T-helper 1 cell (primary cell): ENCODE measurements at places on chromosomes 6 and 20.
A peak's percentile ranks its signal among the peaks of the same experiment; 100 is the strongest.

DNA sequence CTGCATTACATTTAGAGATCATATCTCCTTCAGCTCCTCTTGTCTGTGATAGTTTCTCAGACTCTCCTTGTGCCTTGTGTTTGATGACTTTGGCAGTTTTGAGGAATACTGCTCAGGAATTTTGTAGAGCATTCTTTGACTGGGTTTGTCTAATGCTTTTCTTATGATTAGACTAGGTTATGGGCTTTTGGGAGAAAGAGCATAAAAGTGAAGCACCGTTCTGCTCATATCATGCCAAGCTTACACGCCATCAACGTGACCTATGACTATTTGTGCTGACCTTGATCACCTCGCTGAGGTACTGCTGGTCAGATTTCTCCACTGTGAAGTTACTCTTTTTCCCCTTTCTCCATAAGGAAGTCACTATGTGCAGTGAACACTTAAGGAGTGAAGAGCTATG, 256.0 kb downstream of the LY86 start:
- DNase-seq, result no peak

GRCh38 chr6:84763003-84763885, 1.2 kb downstream of the TBX18 start:
- DNase-seq, result no peak

GRCh38 chr6:143098054-143098671, 37.5 kb downstream of the AIG1 start:
- no peak for DNase-seq

GRCh38 chr6:25279748-25280343, 672 bp downstream of the CARMIL1 start:
- DNase-seq, result no peak

DNA sequence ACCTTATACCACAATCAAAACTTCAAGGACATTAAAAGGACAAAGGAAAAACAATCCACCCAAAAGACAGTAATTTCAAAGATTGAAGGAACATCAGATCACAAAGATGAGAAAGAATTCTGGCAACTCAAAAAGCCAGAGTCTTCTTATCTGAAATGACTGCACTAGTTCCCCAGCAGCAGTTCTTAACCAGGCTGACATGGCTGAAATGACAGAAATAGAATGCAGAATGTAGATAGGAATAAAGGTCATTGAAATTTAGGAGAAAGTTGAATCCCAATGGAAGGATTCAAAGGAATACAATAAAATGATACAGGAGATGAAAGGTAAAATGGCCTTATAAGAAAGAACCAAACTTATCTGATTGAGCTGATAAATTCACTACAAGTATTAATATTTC, 231.4 kb downstream of the CD109 start:
- DNase-seq, result no peak

DNA sequence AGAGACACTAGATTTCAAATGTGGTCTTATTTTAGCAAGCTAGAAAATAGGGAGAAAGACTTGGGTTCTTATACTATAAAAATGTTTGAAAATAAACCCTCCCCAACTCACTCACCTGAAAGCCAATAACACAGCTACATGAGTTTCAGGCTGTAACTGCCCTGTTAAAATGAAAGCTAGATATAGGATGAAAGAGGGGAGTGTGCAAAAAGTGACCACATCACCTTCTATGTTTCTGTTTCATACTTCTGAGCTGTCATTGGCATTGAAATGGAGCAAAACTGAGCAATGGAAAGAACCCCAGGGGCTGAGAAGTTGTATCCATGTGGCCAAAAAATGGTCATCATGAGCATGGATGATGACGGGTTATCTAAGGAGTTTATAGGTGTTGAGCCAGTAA, 148.1 kb upstream of the TENT5A start:
- DNase-seq, result no peak

DNA sequence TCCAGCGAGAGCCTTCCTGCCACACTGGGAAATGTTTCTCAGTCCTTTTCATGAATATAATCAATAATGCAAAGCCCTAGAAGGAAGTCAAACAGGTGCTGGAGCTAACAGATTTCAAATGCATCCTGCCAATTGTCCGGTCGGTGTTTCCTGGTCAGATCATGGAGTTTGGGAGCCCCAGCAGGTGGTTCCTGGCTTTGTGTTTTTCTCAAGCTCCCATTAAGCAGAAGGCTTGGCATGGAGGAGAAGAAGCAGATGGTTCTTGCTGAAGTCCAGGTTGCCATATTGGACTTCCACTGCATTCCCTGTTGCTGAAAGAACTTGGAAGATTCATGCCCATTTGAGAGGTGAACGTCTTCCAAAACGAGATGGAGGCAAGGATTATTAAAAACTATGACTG, 68.6 kb downstream of the GFOD1 start:
- DNase-seq, result no peak

- DNase-seq, result no peak
Observed at GRCh38 chr20:23145281-23145700, 59.2 kb upstream of the CD93 start.

DNA sequence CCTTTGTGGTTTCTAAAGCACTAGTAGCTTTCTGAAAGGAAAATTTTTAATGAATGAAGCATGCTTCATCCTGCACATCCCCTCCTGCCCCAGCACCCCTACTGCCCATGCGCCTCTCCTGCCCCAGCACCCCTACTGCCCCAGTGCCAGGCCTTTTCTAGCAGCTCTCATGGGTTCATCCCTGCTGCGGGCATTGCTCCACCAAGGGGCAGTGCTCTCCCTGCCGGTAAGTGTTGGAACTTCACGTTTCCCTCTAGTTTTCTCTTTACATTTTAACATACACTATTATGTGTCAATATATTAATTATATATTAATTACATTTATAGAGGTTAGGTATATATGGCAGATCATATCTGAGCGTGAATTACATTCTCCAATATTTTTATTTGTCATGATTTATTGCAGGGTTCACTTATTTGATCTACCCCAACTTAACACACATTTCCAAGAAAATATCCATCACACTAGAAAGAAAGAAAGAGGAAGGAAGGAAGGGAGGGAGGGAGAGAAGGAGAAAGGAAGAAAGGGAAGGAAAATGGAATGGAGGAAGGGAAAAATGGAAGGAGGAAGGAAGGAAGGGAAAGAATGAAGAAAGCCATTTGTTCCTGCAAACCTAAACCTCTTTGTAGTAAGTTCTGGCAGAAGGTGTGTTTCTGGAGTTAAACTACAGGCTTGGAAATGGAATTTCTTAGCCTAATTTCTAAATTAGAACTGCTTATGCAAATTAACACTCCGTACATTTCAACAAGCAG, 46.8 kb downstream of the CEP43 start:
- no peak for DNase-seq

DNA sequence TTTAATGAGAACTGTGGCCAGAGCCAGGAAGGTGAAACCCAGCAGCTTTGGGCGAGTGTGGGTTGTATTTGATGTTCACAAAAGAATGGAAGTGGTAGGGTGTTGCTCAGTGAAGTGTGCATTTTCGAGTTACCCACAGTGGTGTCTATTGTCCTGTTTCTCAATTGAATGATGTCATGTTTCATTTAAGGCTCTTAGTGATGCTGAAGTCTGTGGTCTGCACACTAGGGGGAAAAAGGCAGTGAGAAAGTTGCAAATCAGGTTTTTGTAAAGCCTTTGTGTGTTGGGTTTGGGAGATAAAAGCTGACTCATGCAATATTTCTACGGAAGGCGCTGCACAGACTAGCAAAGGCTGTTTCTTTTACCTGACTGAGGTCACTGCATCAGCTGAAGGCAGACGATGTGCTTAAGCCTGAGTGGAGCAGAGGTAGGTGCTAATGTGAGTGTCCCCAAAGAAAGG, 121.1 kb downstream of the PLEKHG1 start:
- DNase-seq, result no peak

DNA sequence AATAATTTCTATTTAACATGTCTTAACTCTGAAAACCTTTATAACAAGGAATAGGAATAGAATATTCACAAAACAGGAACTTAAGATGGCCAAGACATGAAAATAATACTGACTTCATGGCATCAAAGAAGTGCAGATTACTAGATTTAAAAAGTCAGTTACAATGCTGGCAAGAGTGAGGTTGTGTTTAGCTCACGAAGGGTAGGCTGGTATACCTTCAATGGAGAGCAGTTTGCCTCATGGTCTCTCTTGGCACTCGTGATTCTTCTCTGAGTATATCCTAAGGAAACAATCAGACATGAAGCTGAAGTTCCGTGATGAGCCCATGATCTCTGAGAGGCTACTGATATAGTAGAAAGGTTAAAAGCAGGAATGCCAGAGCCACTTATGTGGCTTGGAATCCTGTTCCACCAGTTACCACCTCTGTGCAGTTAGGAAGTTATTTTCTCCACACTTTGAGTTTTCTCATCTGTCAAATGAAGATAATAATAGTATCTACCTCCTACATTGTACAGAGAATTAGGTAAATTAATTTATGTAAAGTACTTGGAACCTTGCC, 7.2 kb downstream of the NCOA7 start:
- no peak for DNase-seq

DNA sequence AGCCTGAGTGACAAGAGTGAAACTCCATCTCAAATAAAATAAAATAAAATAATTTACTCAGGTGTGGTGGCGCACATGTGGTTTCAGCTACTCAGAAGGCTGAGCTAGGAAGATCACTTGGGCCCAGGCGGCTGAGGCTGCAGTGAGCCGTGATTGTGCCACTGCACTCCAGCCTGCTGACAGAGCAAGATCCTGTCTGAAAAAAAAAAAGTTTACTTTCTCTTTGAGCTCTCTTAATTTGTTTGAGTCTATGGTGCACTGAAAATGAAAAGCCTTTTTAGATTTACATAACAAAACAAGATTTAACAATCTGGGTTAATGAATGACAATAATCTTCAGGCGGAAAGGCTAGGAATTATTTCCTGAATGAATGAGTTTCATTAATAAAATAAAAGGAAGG, 23.3 kb upstream of the NHSL1 start:
- no peak for DNase-seq

- no peak for DNase-seq
Observed at GRCh38 chr6:146267946-146268345, 239.1 kb downstream of the GRM1 start.

GRCh38 chr20:32010101-32010500, at the start of gene CCM2L:
Gene CCM2L (plus strand): TSS chr20:32010438. CDS start chr20:32010455, 17 bp downstream.
- DNase-seq, result no peak

DNA sequence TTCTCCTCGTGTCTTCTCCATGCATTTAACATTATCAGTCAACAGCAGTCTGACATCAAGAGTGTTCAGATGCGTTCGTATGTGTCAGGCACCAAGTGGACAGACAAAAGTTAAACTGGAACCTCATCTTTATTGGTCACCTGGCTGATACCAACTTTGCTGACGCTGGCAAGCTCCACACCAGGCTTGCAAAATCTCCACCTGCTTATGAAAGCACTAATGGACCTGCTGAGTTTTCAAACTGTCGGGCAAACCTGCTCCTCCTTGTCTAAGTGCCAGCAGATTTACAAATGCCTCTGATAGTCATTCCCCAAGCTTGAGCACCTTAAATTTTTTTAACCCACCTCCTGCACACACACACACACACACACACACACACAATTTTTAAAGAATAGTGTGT, 27.9 kb upstream of the DSP start:
- DNase-seq, result no peak

DNA sequence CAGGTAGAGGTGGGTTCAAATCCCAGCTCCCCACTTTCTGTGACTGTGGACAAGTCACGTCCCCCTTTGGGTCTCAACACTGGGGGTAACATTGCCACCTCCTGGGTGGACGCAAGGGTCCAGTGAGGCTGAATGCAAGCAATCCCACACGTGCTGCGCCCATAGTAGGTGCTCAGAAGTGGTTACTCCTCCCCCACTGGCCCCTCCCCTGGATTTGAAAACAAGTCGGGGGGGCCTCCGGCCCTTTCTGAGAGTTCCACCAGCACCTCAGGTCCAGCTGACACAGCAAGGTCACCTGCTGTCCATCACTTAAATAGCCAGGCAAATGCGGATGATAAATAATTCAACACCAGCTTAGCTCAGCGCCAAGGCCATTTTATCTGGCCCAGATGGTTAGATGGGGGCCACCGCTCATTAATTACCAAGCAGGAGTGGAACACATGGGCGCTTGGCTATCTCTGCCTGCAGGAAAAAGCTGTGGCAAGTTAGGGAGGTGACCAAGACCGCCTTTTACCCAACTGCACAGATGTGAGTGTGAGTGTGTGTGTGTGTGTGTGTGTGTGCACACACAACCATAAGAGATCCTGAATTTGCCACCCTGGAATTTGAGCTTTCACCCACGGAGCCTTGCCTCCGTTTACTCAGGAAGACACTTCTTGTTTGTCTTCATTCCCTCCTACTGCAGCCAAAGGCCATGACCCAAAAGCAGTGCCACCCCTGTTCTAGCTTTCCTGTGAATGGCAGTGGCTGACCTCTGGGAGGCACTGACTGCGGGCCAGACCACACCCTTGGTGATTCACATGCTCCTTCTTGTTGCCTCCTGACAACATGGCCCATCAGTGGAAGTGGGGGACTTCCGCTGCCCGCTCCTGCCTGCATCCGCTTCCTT, 34.7 kb upstream of the KCNB1 start:
- no peak for DNase-seq

GRCh38 chr6:11852061-11852651, 73.6 kb upstream of the ADTRP start:
- no peak for DNase-seq

- no peak for DNase-seq
Observed at GRCh38 chr6:96727144-96727543, 110.1 kb downstream of the GPR63 start.

DNA sequence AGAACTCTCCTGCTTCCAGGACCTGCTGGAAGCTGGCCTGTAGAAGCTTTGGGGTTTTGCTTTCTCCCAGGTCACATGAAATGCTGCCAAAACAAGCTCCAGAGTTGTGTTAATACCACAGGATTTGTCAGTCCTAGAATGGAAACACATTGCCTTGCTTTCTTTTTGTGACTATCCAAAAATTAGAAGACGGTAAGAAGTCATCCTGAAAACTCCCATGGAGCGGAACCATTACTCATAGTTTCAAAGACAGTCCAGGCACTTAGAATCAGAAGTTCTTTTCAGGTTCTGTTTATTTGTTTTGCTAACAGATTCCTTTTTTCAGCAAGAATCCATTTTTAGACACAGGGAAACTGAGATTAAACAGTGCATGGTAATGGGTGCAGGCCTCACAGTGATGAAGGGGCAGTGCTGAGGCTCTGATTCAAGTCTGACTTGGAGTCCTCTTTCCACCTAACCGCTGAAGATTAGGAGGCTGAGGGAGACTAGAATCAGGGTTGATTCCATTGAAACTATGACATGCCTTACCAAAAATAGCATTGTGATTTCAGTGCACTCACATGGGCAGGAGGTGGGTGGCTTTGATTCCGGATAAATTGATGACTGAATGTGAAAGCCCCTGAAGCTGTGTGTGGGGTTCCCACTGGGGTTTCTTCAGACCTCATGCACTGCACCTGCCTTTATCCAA, 72.2 kb upstream of the NAA20 start:
- peak; percentile 10 for DNase-seq

- DNase-seq, result no peak
Observed at GRCh38 chr20:51511861-51512619, 30.5 kb downstream of the NFATC2 start.
